Hippocampal formation (tissue), 2 donors: ENCODE measurements at places on chromosomes 1 and 21.

DNA sequence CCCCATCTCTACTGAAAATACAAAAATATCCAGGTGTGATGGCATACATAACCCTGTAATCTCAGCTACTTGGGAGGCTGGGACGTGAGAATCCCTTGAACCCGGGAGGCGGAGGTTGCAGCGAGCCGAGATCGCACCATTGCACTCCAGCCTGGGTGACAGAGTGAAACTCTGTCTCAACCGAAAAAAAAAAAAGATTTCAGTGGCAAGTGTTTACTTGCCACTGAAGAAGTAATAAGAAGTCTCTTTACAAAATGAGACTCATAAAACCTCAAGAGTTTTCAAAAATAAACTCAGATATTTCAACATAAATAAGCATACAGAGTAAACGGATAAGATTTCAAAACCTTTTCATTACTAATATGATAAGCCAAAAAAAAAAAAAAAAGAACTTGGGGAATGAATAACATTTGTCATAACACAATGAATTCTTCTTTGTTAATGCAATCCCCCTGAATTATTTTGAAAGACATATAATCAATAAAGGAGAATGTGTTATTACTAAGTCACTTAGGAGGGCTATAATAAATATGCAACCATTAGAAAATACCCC, 34.2 kb upstream of the EXO1 start:
- DNase-seq, result no peak

- no peak for DNase-seq
Measured at GRCh38 chr1:57848406-57848805, 424.5 kb upstream of the DAB1 start.

DNA sequence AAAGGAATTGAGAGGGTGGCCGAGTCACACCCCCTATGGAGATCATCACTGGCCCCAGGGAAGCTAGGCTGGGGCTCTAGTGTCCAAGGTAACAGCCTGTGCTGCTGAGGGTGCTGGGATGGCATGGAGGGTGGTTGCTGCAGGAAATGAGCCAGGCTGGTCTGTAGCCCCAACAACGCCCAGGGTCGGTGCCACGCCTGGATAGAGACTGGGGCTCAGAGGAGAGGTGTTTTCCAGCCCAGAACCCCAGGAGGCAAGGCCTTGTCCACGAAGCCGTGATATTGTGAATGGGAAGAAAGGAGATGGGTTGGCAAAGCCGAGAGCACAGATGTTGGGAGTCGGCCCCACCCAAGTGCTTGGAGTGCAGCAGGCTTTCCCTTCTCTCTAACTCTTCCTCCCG, 68.9 kb upstream of the ACTRT2 start:
- DNase-seq, result no peak

DNA sequence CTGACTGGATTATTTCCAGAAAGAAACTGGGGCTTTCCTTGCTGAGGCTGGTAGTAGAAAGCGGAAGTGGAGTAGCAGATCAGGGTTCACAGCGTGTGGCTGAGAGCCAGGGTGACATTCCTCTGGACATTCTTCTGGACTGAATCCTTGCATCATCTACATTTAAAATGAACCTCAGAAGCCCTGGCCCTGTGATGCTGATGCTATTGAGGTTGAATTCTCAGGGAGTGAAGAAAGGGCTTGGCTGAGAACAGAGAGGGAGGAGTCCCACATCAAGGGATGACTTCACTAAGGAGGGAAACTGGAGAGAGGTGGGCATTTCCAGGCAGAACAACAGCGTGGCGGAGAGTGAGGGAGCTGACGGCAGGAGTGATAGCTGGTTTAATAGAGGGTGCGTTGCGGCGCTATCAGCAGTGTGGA, 102.3 kb upstream of the LMO4 start:
- DNase-seq, result no peak

DNA sequence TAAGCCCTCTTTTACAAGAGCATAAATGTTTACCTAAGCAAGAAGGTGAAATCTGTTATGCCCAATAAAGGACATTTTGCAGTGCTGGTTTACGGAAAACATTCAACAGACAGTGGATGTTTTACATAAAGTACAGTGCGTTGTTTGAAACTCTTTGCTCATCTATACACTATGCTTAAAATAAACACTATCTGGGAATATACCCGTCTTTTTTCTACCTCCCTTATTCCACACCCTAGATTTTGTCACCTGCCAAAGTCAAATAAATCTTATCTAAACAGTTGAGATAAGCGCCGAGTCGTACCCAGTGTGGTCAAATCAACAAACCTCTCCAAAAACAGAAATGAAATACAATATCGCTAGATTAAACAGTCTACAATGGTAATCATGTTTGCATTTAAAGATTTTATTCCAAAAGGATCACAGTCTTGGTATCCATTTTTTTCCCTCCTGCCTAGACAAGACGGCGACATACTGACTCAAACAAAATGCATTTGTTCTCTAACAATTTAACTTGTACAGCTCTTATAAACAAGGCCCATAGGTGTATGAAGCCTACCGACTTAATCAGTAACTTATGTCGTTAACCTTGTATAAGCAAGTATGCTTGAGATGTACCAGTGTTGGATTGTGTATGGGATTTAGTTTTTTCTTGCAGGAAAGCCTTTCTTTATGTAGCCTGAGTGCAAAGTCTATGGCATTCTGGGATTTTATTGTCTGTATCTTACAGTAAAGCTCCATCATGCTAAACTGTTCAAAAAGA, 189.1 kb downstream of the FMN2 start:
- DNase-seq, result no peak

- no peak for DNase-seq
Measured at GRCh38 chr1:100657876-100658715, 61.4 kb upstream of the VCAM1 start.
